ENCODE measurements at places on chromosomes 1 and 21.
A peak's percentile ranks its signal among the peaks of the same experiment; 100 is the strongest.

GRCh38 chr1:84121360-84121759 lies 22.7 kb upstream of the PRKACB start:
- DNase-seq: no peak

- peak; percentile 93 for DNase-seq
Observed at GRCh38 chr1:66929999-66930822, 5.4 kb downstream of the MIER1 start.

DNA sequence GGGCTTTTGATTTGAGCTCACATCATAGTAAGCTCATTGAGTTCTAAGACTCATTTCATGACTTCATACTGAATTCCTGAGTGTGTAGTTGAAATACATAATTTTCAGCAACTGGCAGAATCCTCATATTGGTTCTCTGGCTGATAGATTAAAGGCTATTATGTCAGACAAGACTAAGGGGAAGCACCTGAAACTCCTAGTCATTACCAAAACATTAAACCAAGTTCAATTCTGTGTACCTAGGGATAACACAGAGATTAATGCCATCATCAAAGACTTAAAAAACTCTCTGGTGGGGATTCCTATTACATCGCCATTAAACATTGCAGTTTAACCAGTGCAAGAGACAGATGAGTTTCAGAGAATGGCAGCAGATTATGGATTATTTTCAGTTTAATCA lies 339.1 kb downstream of the PTPRC start:
- DNase-seq: no peak

- no peak for DNase-seq
Observed at GRCh38 chr1:3604468-3604974, 6.8 kb downstream of the MEGF6 start.

DNA sequence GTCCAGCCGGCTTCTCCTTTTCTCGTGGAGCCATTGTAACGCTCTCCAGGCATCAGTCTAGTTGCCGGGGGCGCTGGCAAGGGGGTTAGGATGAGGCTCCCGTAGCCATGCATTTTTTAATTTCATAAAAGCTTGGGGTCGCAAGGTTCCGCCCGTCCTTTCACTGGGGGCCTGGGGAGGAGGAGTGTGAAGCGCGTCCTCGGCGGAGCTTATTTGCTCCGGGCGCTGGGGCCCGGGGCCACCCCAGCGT lies 1.6 kb downstream of the ADGRL2 start:
- DNase-seq: no peak

- DNase-seq: no peak
Observed at GRCh38 chr1:193520472-193520871, 334.1 kb upstream of the B3GALT2 start.

DNA sequence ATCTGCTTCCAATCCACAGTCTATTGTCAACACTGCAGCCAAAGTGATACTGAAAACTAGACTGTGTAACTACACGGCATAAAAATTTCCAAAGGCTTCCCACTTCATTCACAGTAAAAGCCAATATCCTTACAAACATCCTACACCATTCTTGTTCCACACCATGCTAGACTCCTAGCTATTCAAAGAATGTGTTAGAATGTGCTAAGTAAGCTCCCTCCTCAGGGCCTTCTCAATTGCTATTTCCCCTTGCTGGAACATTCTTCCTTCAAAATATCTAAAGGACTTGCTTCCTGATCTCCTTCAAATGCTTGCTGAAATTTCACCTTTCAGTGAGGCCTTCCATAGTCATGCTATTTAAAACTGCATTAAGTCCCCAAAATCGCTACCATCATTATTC lies 228.1 kb downstream of the AKT3 start:
- no peak for DNase-seq

GRCh38 chr1:117681093-117681900 lies 75.4 kb downstream of the TENT5C start:
- DNase-seq: no peak

DNA sequence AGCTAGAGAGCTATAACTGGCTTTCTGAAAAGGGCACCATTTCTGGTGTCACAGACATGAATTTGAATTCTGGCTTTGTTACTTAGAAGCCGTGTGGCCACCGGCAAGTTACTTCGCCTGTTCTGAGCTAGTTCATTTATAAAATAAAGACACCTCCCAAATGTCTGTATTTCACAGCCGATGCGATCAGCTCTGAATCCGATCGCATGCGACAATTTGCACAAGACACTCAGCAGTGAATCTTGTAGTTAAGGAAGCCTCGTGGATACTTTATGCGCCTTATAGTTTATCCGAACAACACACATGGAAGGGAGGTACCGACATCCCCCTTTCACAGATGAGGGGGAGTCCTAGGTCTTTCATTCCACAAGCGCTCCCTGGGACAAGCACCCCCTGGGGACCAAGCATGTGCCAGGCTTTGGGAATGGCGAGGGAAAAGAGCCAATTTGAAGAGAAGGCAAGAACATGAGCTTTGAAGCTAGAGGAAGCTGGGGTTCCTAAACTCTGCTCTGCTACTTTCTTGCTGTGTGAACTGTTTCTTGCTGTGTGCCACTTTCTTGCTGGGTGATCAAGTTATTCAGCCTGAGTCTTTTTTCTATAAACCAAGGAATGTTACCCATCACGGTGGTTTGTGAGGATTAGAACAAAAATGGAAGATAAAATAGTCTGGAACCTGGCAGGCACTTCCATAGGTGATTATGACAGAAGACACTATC lies 3.9 kb downstream of the ID3 start:
- no peak for DNase-seq

DNA sequence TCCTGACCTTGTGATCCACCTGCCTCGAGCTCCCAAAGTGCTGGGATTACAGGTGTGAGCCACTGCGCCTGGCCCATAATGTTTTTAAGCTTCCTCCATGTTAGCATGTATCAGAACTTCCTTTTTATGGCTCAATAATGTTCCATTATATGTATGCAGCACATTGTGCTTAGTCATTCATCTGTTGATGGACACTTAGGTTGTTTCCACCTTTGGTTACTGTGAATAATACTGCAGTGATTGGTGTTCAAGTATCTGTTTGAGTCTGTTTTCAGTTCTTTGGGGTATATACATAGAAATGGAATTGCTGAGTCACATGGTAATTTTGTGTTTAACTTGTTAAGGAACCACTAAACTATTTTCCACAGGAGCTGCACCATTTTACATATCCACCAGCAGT lies 17.7 kb downstream of the CMPK1 start:
- DNase-seq: no peak

- DNase-seq: no peak
Observed at GRCh38 chr1:241212628-241213027, 144.4 kb downstream of the RGS7 start.

DNA sequence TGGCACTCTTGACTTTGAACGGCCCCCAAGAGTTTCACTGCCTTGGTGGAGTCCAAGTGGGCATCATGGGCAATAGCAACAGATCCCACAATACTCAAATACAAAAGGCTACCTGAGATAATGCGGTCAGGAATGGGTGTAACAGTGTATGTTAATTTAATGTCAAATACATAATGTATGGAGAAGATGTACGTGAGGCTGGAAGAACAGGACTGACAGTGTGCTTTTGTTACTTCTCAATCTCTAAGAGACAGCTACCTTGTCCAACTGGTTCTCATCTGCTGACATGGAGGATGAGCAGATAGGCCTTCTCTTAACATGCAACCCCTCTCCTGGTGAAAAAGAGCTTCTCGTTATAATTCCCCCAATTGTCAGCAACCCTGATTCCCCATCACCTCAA lies 167.2 kb downstream of the APP start:
- DNase-seq: no peak

DNA sequence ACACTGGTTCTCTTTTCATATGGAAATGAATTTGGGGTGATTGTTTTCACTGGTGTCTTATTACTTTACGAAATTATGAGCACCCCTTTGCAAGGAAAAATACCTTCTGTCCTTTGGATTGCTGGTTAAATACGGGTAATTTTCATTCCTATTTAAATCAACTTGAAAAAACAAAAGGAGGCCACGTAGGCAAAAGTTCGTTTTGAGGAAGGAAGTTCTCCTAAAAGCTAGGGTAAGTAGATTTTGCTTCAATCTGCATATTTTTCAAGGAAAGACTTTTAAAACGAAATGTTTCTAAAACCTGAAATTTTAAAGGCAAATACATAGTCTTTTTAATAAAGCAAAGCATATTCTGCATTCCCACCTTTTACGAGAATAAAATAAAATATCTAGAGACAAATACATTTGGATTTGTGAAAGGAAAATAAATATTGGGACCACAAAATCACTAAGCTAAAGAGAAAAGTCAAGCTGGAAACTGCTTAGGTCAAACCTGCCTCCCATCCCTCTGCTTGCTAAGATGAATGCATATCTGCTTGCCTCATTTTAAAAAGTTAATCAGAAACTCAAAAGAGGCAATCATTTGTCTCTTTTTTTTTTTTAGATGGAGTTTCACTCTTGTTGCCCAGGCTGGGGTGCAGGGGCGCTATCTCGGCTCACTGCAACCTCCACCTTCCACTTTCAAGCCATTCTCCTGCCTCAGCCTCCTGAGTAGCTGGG lies 70.9 kb upstream of the ETS2 start:
- no peak for DNase-seq

GRCh38 chr1:201459775-201460174 lies 9.2 kb downstream of the PHLDA3 start:
- DNase-seq: no peak

DNA sequence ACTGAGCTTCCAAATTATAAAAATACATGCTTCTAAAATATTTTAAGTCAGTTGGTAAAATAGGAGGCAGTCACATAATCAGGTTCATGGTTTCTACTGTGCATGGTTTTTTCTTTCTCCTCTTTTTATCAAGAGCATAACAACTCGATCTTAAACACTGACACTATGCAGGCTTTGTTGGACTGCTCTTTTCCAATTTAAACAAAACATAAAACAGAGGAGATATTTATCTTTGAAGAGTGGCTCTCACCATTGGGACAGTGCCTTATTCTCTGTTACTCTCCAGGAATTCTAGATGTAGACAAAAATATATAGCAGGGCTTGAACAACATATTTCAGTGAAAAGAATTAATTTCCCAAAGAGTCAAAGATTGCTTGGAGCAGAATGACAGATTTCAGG lies 883.5 kb upstream of the ADGRL2 start:
- DNase-seq: no peak

DNA sequence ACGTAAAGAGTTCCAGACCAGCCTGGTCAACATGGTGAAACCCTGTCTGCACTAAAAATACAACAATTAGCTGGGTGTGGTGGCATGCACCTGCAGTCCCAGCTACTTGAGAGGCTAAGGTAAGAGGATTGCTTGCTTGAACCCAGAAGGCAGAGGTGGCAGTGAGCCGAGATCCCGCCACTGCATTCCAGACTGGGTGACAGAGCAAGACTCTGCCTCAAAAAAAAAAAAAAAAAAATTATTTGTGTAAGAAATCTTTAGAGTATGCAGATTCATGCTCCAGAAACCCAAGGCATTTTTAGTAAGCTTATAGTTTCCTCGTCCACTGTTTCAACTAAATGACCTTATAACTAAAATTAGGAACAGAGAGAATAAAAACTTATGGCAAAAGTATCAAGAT lies 51.3 kb downstream of the ABL2 start:
- no peak for DNase-seq

GRCh38 chr1:4301007-4301406 lies 353.4 kb upstream of the AJAP1 start:
- no peak for DNase-seq

GRCh38 chr1:162688931-162689330 lies 56.7 kb downstream of the DDR2 start:
- no peak for DNase-seq

DNA sequence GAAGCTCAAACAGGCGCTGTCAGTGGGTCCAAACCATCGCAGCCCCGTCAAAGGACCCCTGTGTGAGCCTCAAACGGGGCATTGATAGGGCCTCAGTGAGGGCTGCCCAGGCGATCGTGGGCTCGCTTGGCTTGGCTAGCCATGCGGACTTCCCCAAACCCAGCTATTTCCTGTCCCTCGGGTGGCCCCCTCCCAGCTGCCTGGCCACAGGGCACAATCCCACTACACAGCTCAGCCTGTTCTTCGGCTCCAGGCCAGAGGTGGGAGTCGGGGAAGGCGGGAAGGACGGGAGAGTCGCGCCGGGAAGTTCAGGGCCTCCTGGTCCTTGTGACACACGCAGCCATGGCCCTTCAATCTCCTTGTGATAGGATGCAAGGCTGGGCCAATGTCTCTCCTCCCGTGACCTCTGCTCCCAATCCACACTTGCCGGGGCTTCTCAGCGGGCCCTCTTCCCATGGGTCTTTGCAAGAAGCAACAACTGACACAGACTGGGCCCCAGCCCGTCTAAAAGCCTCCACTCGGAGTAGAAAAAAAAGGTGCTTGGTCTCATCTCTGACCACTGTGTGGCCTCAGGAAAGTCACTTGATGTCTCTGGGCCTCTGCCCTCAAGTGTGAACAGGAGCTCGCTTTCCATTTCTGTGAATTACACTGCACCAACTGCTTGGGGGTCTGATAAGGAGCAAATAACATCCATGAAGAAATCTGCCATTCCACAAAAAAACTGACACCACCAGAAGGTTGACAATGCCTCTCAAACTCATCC lies 7.1 kb upstream of the MATN1 start:
- no peak for DNase-seq

- DNase-seq: no peak
Observed at GRCh38 chr21:26025536-26026512, 144.7 kb downstream of the APP start.

- peak; percentile 41 for DNase-seq
Observed at GRCh38 chr1:228166170-228166936, 749 bp downstream of the IBA57 start.
